ENCODE measurements at places on chromosomes 5 and 9.

DNA sequence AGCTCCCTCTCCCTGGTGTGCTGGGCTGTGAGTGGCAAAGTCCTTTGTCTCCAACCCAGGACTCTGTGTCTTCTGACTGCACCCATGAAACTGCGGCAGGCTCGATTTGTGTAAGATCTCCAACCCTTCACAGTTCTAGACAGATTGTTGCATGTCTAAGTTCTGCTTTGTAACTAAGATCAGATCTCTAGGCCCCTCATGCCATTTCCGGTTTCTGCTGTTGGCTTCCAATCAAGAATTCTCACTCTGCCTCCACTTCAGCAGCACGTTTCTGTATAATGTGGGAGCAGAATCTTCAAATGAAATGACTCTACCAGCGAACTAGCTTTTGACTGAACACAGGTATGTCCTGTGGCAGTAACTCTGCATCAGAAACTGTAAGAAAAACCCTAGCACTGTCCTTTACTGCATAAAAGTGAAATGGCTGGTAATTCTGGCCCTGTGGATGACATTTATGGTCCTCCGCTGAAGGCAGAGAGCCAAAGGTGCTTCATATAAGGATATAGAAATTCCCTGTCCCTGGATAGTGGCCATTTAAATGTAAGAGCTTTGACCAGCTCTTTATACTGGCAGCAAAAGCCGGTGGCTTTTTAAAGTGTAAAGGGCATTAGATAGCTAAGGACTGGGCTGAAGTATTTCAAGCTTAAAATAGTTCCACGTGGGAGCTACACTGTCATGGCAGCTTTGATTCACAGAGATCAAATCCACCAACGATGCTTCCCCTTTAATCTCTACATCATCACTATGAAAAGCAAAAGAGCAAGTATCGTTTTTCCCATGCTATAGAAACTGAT is 319.0 kb upstream of the CDH6 start:
- no peak for DNase-seq

GRCh38 chr9:16654596-16655126 is 215.8 kb downstream of the BNC2 start:
- no peak for DNase-seq

- no peak for DNase-seq
Measured at GRCh38 chr5:139660923-139661814, 13.0 kb downstream of the CXXC5 start.

- no peak for DNase-seq
Measured at GRCh38 chr5:125160787-125161502, 414.5 kb upstream of the ZNF608 start.

GRCh38 chr9:34892886-34893285 is 65.2 kb upstream of the PHF24 start:
- DNase-seq: no peak

DNA sequence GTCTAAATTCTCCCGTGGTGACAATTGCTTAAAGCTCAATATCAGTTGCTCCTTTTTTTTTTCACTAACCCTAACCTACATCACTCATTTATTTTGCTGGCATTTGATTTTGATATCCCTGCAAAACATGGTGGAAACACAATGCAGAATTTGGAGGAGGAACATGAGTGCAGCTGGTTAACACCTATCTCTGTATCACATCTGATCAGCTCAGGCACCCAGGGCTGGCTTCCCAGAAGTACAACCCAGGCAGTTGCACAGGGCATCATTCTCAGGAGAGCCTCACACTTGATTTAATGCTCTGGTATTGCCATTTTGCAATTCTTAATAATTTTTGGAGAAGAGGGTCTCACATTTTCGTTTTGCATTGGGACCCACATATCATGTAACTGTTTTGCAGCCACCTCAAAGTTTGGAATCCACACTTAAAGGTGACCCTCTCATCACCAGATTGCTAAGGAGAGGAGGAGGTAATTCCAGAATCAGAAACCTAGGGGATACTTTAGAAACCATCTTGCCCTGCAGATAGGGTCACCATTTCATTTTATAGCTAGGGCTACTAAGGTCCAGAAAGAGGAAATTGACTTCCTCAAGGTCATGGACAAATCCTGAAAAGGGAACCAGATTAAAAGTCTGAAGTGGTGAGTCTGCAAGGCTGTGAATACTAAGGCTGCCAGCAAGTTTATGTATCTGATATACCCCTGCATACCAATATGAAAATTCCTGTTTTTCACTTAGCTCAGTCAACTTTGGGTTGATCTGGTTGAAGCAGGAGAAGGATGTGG is 19.3 kb upstream of the ADAM19 start:
- no peak for DNase-seq

- DNase-seq: no peak
Measured at GRCh38 chr5:168750926-168751325, 171.8 kb upstream of the PANK3 start.

DNA sequence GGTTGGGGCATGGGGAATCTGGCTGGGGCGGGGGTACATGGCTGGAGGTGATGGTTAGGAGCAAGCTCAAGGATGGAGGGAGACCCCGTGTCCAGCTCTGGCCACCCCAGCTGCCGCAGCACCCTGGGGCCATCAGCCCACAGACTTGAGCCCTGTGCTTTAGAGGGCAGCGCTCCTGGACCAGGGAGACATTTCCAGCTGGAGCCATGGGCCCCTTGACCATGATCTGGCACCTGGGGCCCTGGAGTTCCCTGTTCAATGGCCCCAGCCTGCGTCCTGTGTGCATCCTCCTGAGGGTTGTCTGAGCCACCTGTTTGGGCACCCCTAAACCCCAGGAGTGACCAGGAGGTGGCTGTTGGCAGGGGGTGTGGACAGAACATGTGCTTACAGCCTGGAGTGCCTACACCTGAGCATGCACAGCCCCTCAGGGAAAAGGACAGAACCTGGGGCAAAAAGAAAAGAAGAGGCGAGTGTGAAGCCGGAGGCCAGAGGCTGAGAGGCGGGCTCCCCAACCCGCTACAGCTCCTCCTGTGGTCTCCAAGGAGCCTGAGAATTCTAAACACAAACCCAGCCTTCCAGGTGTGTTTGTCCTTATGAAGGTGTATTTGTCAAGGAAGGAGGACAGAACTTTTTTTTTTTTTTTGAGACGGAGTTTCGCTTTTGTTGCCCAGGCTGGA is 126.7 kb downstream of the C9orf50 start:
- DNase-seq: no peak

GRCh38 chr5:109830955-109831502 is 141.3 kb downstream of the MAN2A1 start:
- DNase-seq: no peak

- DNase-seq: no peak
Measured at GRCh38 chr9:32723789-32724325, 59.5 kb upstream of the TMEM215 start.

DNA sequence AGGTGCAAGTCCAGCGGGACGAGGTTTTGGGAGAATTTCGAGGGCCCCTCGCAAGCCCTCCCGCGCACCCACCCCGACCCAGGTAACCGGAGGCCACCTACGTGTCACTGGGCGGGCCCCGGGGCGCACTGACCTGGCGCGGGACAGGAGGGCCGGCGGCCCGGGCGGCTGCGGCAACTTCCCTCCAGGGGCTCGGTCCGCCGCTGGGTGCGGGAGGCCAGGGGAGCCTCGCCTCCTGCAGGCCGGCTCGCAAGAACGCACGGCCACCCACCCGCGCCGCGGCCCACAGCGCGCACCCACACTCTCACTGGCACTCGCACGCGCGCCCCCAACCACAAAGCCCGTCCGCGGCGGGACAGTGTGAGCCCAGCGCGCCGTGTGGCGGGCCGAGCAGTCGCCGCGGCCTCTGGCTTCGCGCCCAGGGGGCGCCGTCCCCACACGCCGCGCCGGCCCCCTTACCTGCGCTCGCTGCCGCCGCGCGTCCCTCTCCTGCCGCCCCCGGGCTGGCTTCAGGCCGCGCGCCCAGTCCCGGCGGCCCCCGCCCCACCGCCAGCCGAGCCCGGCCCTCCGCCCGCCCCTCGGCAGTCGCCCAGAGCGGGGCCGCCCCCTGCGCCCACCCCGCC is 451 bp downstream of the LPAR1 start:
- DNase-seq: no peak

DNA sequence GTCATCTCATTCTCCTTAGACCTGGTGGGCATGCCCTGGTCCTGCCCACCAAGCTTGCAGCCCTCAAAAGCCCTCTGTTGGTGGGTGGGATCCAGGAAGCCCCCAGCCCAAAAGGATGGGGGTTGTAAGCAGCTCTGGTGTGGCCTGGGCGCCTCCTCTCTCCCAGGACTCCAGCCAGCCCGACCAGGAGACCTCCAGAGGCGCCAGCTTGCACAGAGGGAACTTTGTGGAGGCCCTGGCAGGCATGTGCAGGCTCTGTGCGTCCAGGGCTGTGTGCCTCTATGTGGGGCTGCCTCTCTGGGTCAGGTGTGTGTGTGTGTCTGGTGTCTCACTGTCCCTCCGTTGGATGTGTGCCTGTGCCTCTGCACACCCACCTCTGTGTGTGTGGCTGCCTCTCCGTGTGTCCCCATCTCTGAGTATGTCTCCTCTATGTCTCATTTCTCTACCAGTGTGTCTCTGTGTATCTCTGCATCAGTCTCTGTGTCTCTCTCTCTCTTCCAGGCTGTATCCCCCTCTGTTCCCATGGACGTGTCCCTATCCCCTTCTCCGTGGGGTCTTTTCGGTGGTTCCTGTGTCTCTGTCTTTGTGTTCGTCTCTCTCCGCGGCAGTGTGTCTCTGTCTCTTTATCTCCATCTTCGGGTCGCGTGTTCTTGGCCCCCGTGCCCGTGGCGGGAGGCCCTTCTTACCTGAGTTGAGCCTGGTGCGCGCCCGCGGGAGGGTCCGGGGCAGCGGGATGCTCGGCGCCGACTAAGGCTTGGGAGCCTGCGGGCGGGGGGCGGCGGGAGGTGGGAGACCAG is 501 bp downstream of the ENHO start:
- DNase-seq: no peak

DNA sequence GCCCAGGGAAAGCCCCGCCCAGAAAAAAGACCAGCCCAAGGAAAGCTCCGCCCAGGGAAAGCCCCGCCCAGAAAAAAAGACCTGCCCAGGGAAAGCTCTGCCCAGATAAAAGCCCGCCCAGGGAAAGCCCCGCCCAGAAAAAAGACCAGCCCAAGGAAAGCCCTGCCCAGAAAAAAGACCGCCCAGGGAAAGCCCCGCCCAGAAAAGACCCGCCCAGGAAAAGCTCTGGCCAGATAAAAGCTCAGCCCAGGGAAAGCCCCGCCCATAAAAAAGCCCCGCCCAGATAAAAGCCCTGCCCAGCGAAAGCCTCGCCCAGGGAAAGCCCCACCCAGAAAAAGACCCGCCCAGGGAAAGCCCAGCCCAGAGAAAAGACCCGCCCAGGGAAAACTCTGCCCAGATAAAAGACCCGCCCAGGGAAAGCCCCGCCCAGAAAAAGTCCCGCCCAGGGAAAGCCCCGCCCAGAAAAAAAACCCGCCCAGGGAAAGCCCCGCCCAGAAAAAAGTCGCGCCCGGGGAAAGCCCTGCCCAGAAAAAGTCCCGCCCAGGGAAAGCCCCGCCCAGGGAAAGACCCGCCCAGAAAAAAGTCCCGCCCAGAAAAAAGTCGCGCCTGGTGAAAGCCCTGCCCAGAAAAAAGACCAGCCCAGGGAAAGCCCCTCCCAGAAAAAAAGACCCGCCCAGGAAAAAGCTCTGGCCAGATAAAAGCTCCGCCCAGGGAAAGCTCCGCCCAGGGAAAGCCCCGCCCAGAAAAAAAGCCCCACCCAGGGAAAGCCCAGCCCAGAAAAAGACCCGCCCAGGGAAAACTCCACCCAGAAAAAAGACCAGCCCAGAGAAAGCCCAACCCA is 11.9 kb downstream of the GRIN1 start:
- no peak for DNase-seq

- DNase-seq: no peak
Measured at GRCh38 chr9:22208846-22209585, 199.9 kb upstream of the CDKN2B start.

DNA sequence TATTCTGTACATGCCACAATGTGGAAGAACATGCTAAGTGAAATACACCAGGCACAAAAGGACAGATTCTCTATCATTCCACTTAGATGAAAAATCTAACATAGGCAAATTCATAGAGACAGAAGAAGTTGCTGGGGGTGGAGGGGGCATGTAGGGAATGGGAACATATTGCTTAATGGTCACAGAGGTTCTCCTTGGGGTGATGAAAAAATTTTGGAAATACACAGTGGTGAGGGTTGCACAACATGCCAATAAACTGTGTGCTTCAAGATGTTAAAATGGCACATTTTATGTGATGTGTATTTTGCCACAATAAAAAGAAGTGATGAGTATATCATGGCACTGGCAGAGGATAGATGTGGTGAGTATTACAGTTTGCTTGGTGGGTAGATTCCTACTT is 111.9 kb downstream of the SUSD1 start:
- DNase-seq: no peak

GRCh38 chr9:117435630-117436261 is 20.9 kb upstream of the ASTN2 start:
- no peak for DNase-seq

DNA sequence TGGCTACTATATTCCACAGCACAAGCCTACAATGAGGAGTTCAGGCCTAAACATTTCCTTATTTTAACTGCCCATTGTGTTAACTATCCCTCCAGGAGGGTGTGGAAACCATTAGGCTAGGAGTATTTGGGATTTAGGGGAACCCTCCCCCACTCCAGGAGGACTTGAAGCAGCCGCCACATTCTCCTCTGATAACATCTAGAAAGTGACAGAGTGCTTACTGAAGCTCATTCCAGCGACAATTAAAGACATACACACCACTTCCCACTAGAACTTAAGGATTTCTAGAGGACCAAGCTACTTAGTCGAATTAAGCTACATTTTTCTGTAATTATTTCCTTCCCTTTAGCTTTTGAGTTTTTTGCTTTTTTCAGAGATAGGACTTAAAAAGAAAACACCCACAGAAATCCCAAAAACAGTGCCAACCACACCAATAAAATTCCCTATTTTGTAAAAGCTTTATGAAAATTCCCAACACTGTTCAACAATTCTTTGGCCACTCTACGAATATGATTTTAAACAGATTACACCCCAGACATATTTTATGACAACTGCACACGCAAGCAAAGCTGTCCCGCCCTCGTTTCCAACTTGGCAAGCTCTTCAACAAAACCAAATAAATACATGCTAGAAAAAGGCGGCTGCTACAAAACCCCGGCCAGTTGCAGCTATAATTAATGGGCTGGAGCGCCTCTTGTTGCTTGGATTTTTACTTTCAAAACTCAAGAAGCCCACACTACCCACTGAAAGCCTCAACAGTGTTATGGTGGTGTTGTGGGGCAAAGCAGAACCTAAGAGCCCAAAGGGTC is 4.5 kb downstream of the ROR2 start:
- no peak for DNase-seq

- no peak for DNase-seq
Measured at GRCh38 chr9:10843151-10843550, 230.3 kb upstream of the PTPRD start.

- DNase-seq: no peak
Measured at GRCh38 chr9:116555119-116555518, 132.0 kb upstream of the TRIM32 start.

- DNase-seq: no peak
Measured at GRCh38 chr5:65065001-65065511, 296.3 kb downstream of the CWC27 start.

DNA sequence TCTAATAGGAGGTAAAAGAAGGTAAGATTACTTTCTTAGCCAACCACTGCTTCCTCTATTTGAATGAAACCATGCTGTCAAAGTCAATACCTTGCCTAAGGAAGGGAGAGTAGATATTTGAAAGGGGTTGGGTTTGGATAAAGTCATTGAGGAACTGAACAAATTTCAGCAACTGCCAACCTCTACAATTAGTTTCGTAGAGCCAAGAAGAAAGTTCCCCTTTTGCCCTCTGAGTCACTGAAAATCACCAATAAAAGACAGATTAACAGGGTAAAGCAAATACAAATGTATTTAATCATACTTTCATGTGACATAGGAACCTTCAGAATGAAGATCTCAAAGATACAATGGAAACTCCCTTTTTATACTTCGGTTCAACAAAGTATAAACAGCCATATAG is 615.7 kb downstream of the GABRG2 start:
- DNase-seq: no peak

- DNase-seq: no peak
Measured at GRCh38 chr9:123996731-123997421, 14.7 kb upstream of the LHX2 start.

All from NCI-H1694 (cell line).